ENCODE measurements at places on chromosomes 5 and 9.

DNA sequence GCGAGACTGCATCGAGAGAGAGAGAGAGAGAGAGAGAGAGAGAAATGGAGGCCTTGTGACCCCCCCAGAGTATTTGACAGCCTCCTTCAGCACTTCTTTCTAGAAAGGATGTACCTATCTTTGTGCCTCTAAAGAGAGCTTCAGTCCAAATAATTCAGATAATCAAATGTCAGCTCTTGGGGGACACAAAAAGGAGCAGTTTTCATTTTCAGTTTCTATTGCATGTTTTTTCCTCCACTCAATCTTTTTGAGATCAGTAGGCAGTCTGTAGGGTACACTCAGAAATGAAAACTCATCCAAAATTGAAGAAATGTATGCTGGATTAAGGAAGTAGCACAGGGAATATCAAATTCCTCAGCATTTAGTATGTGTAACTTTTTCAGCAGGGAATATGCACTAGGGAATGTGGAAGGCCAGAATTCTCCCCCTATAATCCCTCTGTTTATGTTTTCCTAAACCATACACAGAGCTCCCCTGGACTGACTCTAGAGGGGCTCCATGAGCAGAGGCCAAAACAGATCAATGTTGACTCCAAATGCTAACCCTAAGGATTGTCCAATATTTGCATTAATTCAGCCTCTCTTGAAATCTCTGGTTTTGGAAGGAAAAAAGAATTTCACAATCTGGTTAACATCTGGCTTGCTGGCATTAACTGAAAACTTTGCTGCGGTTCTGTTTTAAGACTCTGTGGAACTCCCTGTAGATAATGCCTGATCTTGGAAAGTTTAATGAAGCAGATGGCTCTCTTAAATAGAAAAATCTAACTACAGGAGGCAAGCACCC, 250.1 kb downstream of the CEMIP2 start:
- peak; percentile 5 for DNase-seq

- no peak for DNase-seq
Observed at GRCh38 chr5:5424736-5425135, 2.3 kb downstream of the ICE1 start.

GRCh38 chr5:127583866-127584265, 65.0 kb upstream of the CTXN3 start:
- DNase-seq, result no peak

DNA sequence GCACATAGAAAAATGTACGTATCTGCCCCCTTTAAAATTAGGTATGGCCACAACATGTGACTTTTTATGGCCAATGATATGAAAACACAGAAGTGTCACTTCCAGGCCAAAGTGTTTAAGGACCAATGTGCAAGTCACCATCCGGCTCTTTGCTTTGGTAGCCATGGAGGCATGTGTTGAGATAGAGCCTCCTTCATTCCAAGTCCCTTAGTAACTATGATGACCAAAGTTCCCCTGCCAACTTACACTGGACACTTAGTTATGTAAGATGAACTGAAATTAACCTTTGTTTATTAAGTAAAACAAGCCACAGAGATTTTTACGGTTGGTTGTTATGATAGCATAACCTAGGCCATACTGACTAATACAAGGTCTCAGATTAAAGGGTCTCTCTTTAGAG, 51.0 kb downstream of the FBN2 start:
- DNase-seq, result peak; percentile 7

- no peak for DNase-seq
Observed at GRCh38 chr9:126682928-126683697, 69.4 kb downstream of the LMX1B start.

GRCh38 chr9:120454467-120454866, 125.5 kb downstream of the CDK5RAP2 start:
- DNase-seq, result no peak

DNA sequence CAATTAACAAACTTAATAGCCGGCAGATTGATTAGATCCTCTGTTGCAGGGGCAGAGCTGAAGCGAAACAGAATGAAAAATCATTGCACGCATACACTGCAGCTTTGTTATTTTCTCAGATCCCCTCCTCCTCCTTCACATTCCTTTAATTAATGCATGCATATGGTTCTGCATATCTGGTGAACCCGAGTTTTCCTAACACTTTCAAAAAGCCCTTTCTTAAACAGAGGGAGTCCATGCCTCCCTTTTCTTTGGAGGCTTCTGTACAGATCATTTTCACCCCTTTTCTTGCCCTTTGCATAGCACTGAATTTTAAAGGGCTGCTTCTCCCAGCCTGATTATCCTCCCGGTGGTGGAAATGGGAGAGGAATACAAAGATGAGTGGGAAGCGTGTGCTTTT, 136.6 kb upstream of the TBCA start:
- DNase-seq, result no peak

GRCh38 chr5:172973127-172973916, 10.2 kb upstream of the ATP6V0E1 start:
- no peak for DNase-seq

DNA sequence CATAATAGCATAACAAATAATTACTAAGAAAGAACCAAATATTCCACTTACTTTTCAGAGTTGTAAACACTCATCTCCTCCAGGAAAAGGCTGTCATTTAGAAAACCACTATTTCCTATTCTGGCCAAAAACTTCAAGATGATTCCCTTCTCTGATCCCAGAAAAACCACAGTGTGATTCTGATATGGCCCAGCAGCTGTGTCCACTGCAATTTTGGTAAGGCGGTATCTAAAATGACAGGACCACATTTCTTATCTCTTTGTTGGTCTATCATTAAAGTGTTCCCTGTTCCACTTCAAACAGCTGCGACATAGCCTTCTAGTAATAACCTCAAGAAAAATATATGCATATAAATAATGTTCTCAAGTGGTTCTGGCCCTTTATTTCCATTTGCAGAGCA, 96.1 kb downstream of the SEMA6A start:
- DNase-seq, result no peak

DNA sequence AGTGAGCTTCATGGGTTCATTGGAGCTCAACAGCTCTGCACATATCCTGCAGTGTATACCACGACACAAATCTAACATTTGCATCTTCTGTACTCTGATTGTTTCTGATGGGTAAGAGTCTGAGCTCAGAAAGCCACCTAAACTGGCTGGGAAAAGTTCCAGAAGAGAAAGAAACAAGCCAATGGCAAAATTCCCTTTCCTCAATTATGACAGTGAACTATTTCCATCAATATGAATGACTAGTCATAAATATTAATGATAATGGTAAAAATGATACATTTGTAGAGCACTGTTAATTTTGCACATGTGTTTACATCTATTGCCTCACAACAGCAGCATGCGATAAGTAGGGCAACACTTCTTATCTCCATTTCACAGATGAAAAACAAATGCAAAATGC, 1101.6 kb upstream of the DMAC1 start:
- no peak for DNase-seq

- DNase-seq, result no peak
Observed at GRCh38 chr9:78592811-78593210, 295.9 kb downstream of the PSAT1 start.

GRCh38 chr5:148904440-148904839, 78.0 kb downstream of the ADRB2 start:
- no peak for DNase-seq

DNA sequence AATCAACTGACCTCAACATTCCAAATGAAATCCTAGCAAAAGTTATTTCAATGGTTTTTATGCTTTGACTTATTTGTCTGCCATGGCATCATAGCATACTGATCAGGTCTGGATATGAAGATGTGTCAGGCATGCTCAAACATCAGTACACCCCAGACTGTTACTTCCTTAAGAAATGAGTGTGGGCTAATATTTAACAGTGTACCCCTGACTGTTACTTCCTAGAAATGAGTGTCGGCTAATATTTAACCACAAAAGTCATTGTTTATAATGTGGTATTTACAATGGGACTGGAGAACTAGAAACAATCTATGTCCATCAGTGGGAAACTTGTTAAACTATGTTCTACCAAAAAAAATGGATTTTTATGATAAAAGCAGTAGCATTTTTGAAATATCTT, 38.1 kb upstream of the HNRNPA0 start:
- no peak for DNase-seq

DNA sequence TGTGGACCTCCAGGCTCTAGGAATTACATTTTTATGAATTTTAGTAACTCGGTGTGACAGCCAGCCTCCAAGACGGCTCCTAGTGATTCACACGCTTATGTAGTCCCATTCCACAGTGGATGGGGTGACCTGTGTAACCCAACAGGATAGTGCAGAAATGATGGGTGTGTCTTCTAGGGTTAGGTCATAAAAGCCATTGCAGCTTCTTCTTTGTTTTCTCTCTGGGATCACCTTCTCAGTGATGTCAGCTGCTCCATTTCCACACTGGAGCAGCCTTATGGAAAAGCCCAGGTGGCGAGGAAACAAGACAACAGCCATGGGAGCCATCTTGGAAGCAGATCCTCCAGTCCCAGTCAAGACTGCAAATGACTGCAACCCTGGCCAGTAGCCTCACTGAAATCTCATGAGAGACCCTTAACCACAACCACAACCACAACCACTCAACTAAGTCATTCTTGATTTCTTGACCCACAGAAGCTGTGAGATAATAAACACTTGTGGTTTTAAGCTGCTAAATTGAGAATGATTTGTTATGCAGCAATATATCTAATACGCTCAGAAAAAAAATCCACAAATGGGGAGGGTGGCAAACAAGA, 5.1 kb upstream of the GNPDA1 start:
- DNase-seq, result no peak

DNA sequence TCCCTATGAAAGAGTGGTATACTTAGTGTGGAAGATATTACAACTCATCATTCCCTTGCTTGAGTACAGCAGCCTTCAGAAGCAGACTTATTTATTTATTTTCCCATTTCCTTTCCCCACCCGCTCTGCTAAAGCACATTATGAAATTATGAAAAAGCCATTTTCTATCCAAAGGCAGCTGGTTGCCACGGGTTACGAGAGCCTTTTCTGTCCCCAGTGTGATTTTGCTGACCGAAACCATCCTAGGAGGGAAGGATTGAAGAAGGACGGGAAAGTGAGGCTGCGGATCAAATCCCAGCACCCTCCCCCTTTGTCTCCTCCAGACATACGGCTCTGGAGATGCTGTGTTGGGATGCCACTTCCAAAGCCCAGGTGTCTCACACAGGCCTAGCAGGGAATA, 246.9 kb downstream of the TLR4 start:
- DNase-seq, result no peak

- no peak for DNase-seq
Observed at GRCh38 chr9:71326360-71326759, 204.9 kb upstream of the TRPM3 start.

DNA sequence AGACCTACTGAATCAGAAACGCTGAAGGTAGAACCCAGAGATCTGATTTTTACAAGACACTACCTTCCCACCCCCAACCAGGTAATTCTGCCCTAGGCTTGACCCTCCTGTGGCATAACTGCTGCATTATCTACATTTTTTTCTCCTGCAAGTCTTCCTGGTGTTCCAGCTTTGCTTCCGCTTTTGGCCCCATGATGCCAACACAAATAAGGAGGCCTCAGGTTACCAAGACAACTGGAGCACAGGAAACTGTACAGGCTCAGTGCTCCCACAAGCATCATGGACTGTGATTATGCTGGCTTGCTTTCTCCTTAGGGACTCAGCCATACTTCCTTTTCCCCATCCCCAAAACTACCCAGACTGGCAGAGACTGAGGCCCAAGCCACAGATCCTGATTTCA, 6.6 kb upstream of the MSMP start:
- DNase-seq, result no peak

GRCh38 chr9:114676901-114677300, 5.1 kb downstream of the TEX48 start:
- DNase-seq, result no peak

- DNase-seq, result peak; percentile 17
Observed at GRCh38 chr5:103041071-103041676, 78.8 kb downstream of the GIN1 start.

DNA sequence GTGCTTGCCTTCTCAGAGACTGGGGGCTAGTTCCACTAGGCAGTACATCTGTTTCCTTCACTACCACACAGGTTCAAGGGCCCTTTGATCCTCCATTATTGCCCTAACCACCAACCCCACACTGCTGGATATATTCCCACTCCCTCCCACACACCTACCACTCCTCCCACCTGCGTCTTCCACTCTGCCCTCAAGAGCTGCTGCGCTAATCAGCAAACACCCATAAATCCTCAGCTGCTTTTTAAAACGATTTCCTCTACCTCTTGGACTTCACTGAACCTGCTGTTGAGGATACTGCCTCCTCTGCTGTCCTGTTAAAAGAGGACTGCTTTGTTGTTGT, 120.9 kb downstream of the MAPKAP1 start:
- no peak for DNase-seq

DNA sequence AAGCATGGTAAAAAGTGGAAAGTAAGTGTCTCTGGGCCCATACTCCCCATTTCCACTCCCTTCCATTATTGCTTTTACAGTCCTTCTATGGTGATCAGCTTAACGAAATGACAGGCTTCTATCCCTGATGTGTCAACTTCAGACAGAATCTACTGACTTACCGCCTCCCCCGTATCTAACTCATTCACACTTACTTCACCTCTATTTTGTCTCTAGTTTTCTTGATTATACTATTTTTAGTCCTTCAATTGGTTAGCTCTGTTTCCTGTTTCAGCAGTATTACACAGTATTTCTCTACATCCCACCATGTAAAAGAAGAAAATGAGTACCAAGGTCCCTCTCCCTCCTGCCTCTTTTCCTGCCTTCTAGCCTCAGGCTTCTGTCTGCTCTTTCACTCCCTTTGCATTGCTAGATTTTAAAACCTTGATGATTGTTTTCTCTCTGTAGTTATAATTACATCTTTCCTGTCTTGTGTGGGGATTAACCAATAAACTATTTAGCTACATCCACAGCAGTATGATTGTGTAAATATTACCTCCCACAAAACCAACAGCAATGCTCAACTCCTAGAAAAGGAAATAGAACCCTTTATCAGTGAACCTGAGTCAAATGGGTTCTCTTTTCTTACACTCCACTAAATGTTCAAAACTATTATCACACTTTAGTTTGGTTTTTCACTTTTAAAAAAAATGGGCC, 53.4 kb downstream of the GNAQ start:
- DNase-seq, result no peak

DNA sequence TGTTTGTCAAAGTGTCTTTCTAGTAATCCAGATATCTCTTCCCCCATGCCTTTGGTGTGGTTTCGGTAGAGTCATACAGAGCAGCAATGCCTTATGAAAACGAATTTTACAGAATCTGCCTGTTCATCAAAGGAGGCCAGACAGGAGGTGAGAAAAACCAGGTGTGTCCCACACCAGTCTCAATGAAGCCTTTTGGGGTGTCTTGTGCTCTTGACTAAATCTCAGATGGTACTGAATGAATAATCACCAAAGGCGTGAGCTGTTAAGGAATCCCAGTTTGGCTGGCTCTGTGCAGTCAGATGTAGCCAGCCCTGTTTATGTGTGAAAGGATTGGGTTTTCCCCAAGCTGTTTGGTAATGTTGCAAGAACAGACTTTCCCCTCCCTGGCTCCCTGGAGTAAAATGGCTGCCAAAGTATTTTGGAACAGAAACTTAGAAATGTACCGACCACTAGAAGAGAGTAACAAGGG, 70.8 kb upstream of the CDKN2B start:
- DNase-seq, result no peak
